Stomach (tissue), 19 donors: ENCODE measurements at places on chromosomes 6 and 20. TPM values are rescaled to one million over a fixed set of nuclear protein-coding genes. Genes with fewer than 3 reads are reported as not detected.

The GGT7 gene
- polyA plus RNA-seq, result 8.4 TPM

- peaks cover 17% of the 10 kb centered on the region for H3K4me1 ChIP-seq
- H3K27ac ChIP-seq, result no peak overlapping the region
- H3K4me3 ChIP-seq, result no peak overlapping the region
- DNase-seq, result peak; percentile 64
Observed at GRCh38 chr6:30219244-30219643, 6.0 kb upstream of the TRIM26 start.

GRCh38 chr6:43883847-43884651, 114.0 kb downstream of the VEGFA start:
- peak overlapping the region; percentile 35 for H3K27ac ChIP-seq
- peaks cover 9% of the 10 kb centered on the region for H3K4me1 ChIP-seq
- DNase-seq, result peak; percentile 49

DNA sequence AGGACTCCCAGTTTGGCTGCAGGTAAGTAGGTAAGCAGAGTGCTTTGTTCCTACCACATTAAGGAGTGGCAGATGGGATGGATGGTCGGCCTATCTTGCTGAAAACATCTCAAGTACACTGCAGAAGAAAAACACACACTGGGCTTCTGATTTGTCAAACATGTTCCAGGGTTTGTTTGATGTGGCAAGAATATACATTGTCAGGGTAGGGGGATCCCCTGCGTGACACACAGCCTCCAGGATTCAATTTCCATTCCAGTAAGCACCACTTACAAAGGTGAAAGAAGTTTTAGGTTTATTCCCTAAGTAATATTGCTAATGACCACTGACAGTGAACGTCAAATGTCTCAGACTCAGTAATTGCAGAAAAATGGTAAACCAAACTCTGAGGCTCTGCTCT, 26.0 kb upstream of the KIF16B start:
- no peaks in the 10 kb centered on the region for H3K36me3 ChIP-seq
- H3K27me3 ChIP-seq, result peaks cover 11% of the 10 kb centered on the region
- H3K4me1 ChIP-seq, result no peaks in the 10 kb centered on the region
- no peak for DNase-seq
- no peak overlapping the region for H3K4me3 ChIP-seq

- peak; percentile 26 for DNase-seq
- peak overlapping the region; percentile 96 for H3K27ac ChIP-seq
- no peaks in the 10 kb centered on the region for H3K27me3 ChIP-seq
- H3K4me1 ChIP-seq, result peaks cover 43% of the 10 kb centered on the region
Observed at GRCh38 chr20:18138639-18139583, 1.2 kb downstream of the KAT14 start.

DNA sequence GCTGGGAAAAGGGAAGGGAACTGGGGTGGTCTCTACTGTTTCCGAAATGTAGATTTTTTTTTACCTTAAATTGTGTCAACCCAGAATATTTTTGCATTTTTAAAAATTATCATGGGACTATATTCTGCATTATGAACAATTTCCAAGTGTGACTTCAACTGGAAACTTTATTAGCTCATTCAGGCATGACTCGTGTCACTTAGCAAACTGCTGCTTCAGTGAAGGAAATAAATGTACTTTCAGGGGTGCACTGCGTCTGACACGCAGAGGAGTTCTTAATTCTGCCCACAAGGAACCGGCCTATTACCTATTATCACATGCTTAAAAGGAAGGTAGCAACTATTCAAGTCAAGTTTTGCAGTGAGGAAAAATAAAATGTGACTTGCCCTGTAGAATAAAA, 291.3 kb upstream of the PRDM1 start:
- no peaks in the 10 kb centered on the region for H3K27me3 ChIP-seq
- H3K4me3 ChIP-seq, result no peak overlapping the region
- DNase-seq, result no peak
- no peak overlapping the region for H3K27ac ChIP-seq

DNA sequence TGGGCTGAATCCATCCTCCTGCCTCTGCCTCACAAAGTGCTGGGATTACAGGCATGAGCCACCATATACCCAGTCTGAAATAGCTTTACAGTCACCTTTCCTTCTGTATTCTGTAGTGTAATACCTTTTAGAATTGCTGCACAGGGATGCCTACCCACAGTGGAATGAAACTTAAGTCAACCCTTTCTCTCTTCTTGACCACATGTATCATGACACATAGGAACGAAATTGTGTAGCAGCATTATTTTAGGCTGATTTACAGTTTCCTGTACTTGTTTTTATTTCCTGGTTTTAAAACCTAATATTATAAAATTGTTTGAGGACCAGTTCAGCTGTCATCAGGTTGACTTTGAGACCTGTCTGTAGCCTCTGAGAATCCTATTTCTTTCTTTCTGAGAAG, 297.8 kb downstream of the ZFAND3 start:
- no peaks in the 10 kb centered on the region for H3K4me1 ChIP-seq
- no peak overlapping the region for H3K4me3 ChIP-seq
- H3K27ac ChIP-seq, result no peak overlapping the region
- H3K27me3 ChIP-seq, result no peaks in the 10 kb centered on the region
- DNase-seq, result no peak
- H3K36me3 ChIP-seq, result no peaks in the 10 kb centered on the region

DNA sequence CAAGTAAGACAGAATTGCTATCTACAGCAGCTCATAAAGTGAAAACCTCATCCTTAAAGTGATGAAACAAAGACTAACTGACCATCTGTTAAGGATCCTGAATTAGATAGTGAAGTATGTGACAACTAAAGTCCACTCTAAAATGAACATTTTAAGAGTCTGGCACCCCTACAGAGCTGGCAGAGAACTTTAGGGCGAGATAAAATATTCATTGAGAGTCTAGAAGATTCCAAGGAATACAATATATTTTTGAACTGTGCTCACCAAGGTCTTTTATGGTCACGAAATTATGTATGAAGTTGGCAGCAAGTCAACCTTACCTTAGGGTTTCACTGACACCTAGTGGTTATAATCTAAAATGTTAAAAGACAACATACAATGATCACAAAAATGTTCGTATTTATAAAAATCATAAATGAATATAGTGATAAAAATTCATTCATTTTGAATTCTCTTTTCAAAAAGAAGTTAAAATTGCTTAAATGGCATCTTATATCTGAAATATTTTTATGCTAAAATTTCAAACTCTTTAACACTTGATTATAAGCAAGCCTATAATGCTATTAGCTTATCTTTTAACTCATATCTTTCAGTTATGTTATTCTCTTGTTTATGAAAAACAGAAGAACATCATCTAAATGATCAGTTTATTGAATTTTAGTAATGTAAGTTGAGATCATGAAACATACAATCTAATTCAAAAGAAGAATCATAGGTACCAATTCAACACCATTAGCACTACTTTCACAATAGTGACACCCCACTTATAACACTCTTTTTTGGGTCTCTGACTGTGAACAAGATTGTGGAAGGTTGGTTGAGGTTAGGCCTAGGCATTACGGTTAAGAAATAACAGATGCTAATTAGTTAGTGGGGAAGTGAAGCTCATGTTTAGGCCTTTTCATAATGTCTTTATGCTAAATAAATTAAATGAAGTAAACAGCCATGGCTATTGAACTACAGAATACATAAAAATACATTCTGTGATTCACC, 27.5 kb downstream of the RSPH3 start:
- H3K4me3 ChIP-seq, result no peak overlapping the region
- peak; percentile 82 for DNase-seq
- H3K4me1 ChIP-seq, result no peaks in the 10 kb centered on the region
- H3K27me3 ChIP-seq, result no peaks in the 10 kb centered on the region
- H3K27ac ChIP-seq, result no peak overlapping the region
- peaks cover 40% of the 10 kb centered on the region for H3K36me3 ChIP-seq
